NCI-H187 treated with DMSO at 0.1 percent for 48 hours (cell line): ENCODE measurements at places on chromosomes 7 and 10.

DNA sequence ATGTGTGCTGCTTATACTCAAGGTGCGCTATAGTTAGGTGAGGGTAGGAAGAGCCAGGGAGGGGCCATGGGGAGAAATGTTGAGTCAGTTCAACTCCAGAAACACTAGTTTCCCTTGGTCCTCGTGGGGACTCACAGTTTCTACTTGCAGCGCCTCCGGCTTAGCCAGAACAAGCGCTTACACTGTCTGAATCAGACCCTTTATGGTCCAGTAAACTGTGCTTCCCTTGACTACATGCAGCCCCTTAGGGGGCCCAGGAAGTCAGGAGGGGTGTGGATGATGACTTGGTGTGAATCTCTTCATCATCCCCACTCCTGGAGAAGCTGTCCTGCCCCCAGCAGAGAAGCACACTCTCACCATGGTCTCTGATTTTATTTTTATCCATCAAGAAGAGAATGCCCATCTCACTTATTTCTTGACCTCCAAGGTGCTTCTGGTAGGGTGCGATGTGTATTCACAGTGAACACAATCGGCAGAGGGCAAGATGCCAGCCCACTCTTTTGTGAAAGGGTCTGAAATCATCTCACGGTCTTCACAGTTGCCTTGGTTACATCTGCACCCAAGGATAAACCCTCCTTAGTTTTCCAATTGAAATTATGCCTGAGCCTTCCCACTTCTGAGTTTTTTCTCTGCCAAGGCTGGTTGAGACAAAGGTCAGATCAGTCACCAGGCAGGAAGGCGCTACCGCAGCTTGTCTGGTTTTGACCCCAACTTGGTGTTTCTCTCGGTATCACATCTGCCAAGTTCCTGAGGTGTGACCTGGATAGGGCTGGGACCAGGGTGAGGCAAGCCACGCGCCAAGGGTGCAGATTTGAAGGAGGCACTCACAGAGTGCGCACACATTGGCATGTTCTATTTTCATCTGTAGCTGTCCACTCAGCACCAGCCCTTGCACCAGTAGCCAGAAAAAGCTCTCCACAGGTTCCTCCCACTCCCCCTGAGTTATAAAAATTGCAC lies 62.7 kb upstream of the LRRC4 start:
- DNase-seq = no peak

DNA sequence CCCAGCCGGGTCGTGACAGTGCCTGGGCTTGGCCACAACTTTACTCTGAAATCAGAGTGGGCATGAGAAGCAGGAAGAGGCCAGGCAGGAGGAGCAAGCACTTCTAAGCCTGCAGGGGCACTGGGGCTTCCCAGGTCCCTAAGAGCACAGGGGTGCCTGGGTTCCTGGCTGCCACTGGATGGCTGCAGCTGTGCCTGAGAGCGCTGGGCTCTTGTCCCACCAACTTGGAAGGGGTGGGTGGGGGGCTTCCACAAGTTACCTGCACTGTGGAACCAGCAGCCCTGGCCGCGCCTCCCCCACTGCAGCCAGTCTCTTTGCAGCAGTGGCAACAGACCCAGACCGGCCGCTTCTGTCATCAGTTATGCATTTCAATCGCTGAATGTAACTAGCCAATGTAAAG lies 434.7 kb upstream of the GRM3 start:
- DNase-seq = no peak

DNA sequence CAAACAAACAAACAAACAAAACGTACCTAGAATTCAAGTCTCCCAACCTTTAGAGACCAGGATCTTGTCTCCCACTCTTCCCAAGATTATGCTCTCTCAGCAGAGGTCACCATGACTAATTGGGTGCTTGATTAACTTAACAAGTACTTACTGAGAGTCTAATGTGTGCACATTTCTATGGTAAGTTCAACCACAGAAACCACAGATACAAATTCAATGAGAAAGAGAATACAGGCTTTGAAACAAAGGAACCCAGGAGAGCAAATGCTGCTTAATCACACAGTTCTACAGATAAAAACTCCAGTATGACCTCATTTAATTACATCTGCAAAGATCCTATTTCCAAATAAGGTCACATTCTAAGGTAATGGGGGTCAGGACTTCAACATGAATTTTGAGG lies 142.8 kb downstream of the DNAJC1 start:
- no peak for DNase-seq

GRCh38 chr10:60801522-60801921 lies 23.2 kb downstream of the CDK1 start:
- no peak for DNase-seq

DNA sequence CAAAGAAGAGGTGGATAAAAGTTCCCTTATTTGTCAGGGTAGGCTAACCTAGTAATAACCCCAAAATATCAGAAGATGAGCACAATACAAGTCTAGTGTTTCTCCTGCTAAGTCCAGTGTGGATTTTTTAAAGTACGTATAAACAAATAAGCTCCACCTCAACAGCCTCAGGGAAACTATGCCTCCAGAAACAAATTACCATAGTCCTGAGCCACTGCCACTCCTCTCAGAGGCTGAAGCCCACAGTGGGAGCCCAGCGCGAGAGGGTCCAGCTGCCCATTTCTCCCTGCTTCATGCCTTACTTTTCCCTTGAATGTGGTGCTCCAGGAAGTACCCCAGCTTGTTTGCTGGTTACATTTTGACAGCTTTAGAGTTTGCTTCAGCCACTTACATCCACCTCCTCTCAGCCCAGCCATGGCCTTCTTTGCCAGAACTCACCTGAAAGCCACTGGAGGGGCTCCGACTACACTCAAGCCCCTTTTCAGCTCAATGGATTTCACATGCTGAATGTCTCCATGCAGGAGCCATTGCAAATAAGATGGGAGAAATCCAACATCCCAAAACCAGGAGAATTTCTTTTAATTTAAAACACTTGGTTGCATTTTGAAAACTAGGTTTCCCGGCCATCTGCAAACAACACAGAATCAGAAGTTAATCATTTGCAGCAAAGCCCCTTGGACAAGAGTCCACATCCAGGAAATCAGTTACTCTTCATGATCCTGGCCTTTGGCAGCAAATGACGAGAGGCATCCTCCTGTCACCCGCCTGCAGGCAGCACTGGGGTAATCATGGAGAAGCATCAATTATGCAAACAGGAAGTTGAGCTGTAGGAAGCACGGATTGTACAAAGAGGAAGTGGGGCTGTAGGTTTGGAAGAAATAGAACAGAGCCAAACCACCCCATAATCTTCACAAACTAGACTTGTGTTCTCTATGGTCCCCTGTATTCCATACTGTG lies 138.1 kb downstream of the HERPUD2 start:
- DNase-seq = no peak

DNA sequence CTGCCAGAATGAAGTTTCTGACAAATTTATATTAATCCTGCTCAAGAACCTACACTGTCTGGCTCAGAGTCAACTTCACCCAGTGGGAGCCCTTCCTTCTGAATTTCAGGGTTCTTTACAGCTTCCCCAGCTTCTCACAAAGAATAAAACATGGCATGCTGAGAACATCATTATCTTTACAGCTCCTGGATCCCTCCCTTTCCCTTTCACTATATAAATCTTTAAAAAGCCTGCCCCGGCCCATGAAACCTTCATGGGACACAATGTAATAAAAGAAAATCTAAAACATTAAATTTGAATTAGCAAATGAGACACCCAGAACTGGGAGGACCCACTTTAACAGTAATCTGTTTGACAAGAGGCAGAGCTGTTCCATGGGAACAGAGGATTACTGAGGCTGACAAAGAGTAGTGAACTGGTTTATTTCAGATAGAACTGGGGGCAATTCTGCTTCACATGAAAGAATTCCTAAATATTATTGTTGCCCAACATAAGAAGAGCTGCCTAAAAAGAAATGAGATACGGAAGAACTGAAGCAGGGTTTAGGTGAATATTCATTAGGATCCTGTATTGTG lies 222.8 kb downstream of the THSD7A start:
- no peak for DNase-seq

DNA sequence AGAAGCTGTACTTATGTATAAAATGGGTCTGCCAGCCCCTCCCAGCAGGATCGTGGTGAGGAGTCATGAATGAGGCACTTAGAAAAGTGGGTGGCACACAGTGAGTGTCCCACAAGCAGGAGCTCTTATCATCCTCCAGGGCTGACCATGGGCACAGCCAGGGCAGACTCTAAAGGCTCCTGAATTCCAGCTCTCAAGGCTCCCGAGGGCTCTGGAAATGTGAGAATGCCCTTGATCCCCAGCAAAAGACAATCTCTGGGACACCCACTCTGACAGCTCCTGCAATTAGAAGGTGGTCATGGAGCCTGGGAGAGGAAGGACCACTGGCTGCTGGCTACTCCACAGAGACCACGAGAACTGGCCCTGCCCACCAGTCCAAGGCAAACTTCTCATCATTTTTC lies 1.6 kb downstream of the VSTM4 start:
- no peak for DNase-seq

DNA sequence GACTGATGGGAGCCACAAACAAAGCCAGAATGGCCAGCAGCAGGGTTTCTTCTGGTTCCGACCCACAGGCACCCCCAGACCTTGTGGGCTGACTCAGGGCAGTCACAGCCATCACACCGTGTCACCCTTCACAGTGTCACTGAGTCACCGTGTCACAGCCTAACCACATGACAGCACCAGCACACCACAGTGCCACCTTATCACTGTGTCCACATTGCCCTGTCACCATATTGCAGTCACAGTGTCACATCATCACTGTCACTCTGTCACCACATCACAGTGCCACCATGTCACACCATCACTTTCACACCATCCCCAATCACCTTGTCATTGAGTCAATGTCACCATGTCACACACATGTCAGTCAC lies 77.0 kb downstream of the OAT start:
- DNase-seq = no peak
